Activated naive CD8-positive, alpha-beta T cell treated with anti-CD3 and anti-CD28 coated beads for 36 hours (primary cell): ENCODE measurements at places on chromosomes 1 and 21.

- no peak for DNase-seq
Measured at GRCh38 chr1:16017461-16018303, at the start of gene HSPB7. TSS of gene HSPB7 (minus strand) at chr1:16018043. CDS start at chr1:16017963, 80 bp downstream.

GRCh38 chr1:34192621-34193020, 15.9 kb downstream of the C1orf94 start:
- no peak for DNase-seq

DNA sequence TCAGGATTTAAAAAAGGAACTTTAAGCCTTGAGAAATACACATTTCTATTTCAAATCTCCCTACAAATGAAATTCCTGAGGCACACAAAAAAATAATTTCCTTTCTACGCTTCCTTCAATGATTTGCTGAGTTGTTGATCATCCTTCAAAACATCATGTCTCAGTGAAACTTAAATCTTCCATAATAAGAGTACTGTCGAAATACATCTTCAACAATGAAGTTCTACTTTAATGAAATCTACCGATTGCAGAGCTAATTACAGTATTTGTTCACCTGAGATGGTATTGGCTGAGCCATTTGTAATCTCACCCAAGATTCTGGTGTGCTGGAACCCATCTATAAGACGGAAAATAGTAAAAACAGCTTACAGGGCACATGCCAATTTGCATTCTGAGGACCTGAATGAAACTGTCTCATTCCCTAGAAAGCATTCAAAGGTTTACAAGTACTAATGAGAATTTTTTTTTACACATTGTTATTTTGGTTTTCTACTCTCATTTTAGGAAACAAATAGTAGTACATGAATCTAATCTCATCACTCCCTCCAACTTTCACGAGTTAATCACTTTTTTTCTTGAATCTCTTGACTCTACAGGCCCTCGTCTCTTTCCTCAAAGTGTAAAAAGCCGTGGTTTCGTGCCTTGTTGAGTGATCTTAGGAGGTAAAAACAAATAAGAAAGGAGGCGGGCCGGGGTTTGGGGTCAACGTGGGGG, 1.1 kb downstream of the CHML start:
- DNase-seq: no peak

GRCh38 chr1:228853637-228854036, 118.4 kb downstream of the RHOU start:
- DNase-seq: no peak

DNA sequence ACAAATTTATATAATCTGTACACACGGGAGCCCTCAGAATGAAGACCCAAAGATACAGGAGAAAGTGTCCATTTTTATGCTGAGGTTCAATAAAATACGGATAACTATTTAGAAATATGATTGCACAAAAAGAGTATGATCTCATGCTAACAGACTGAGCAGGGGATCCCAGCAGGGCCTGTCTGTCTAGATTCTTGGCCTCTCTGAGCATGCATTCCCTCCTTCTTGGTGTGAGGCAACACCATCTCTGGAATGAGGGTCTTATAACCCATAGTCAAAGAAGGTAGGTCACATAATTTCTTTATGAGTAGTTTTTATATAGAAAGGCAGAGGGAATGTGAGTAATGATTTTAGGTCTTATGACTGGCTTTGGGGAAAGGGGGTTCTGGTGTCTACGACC, 5.4 kb downstream of the PRMT6 start:
- DNase-seq: no peak

DNA sequence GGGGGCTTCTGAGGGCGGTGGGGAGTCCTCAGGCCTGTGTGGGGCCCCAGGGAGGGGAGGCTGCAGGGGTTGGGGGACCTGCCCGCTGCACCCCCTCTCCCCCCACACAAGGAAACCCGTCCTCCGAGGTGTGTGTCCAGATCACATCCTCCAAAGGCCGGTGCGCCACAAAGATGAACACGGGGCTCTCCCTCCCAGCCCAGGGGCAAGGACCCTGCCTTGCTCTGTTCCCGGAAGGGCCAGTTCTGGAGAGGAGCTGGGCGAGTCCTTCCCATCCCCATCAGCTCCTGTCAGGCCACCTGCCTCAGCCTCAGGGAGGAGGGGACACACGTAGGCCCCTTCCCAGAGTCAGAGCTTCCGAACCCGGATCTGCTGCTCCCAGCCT, 2.5 kb upstream of the TTLL10 start:
- DNase-seq: no peak
